ENCODE measurements at places on chromosomes 16 and 17.

GRCh38 chr17:75843577-75844529 is at the start of gene UNC13D:
UNC13D (minus strand) TSS chr17:75844404; CDS start chr17:75844337, 67 bp downstream.
- peak; percentile 63 for DNase-seq

DNA sequence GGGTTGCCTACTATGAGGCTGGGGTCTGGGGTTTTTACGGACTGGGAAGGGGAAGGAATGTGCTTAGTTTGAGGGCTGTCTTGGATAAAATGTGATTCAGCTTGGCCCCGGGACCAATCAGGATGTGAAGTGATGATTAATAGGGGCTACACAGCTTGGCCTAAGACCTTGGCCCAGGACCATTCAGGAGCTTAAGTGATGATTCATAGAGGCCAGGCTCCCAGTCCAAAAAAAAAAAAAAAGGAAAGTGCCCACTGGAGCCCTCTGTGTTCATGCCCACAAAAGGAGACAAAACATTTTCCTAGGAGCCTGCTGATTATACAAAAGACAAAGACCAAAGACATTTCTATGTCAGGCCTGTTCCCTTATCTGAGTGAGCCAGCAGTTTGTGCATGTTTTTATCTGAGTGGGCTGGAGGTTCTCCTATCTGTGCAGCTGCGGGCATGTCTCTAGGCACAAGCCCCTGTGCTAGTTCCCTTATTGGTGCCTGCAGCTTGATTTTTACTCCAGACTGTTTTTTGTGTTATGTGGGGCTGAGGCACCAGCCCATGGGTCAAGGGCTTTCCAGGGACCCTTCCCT is 898.2 kb upstream of the GOT2 start:
- no peak for DNase-seq

DNA sequence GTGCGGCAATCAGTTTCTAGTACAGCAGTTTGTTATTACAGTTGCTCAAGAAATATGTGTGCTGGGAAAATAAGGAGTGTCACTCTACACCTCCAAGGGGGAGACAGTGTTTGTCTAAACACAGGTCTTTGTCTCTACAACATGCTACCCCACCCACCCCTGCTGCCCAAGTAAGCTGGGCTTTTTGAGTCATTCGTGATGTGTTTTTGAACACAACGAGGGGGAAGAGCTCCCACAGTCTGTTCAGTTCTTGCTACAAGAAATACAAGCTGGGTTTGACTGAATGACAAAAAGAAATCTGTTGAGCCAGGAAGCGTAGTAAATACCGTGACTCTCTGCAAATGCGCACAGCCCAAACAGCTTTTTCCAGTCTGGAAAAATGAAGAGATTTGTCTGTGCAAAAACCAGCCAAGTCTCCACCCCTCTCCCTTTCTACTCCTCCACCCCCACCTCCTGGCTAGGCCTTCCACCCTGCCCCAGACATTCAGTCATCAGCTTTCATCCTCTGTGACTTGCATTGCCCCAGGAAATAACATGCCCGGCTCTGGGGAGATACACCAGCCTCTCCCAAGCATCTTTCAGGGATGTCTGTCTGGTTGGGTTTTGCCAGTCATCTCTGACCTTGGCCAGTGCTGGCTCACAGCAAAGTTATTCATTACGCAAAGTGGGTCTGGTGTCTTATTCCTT is 25.7 kb downstream of the CHD9 start:
- DNase-seq: no peak

GRCh38 chr16:11640987-11641817 is 27.1 kb upstream of the SNN start:
- peak; percentile 47 for DNase-seq

GRCh38 chr17:42088736-42089135 is 9.5 kb downstream of the ZNF385C start:
- DNase-seq: no peak

- DNase-seq: no peak
These were observed 19.5 kb downstream of the RAP1GAP2 start for GRCh38 chr17:2815781-2816185.

GRCh38 chr16:66379571-66379941 is 13.1 kb downstream of the CDH5 start:
- no peak for DNase-seq

GRCh38 chr16:67154578-67155294 is 3.9 kb upstream of the B3GNT9 start:
- DNase-seq: no peak

- DNase-seq: peak; percentile 18
These were observed 889 bp upstream of the ZNF423 start for GRCh38 chr16:49856672-49857330.

DNA sequence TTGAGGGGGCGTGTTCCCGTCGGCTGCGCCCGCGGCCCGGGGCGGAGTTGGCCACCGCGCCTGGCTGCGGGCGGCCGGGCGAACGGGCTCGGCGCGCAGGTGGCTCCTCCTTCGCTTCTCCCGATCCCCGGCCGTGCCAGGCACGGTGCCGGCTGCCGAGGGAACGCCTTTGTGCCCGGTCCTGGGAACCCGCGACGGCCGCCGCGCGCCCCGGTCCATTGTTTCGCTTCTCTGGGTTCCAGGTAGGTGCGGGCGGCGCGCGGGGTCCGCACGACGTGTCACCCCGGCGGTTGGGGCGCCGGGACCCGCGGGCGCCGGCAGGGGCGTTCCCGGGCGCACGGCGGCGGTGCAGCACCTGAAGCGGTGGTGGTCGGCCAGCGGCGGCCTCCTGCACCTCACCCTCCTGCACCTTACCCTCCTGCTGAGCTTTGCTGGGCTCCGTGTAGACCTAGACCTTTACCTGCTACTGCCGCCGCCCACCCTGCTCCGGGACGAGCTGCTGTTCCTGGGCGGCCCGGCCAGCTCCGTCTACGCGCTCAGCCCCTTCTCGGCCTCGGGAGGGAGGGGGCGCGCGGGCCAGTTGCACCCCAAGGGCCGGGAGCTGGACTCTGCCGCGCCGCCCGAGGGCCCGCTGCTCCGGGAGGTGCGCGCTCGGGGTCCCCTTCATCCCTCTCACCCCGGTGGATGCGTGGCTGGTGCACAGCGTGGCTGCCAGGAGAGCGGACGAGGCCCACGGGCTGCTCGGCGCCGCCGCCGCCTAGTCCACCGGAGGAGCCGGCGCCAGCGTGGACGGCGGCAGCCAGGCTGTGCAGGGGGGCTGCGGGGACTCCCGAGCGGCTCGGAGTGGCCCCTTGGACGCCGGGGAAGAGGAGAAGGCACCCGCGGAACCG is 99.9 kb downstream of the EFCAB13 start:
- no peak for DNase-seq

- DNase-seq: peak; percentile 38
These were observed 45.4 kb downstream of the STH start for GRCh38 chr17:46044286-46044928.

DNA sequence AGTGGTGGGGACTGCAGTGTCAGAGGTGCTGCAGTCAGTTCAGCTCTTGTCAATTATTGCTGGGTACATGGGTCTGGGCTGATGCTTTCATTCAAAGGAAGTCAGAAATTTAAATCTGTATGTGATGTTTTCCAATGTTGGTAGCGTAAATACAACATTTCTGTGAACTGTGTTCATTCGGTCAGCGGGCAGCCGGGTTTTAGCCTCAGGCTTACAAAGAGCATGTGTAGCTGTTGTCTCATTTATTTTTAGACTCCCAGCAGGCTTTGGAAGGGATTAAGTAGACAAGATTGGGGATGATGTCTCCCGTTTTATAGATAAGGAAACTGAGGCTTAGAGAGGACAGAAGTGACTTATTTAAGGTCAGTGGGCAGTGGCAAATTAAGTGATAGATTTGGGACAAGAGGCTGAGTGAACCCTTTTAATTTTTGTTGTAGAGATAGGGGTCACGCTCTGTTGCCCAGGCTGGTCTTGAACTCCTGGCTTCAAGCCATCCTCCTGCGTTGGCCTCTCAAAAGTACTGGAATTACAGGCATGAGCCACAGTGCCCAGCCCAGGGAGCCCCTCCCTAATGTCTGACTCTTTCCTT is 8.1 kb downstream of the AQP8 start:
- DNase-seq: no peak

DNA sequence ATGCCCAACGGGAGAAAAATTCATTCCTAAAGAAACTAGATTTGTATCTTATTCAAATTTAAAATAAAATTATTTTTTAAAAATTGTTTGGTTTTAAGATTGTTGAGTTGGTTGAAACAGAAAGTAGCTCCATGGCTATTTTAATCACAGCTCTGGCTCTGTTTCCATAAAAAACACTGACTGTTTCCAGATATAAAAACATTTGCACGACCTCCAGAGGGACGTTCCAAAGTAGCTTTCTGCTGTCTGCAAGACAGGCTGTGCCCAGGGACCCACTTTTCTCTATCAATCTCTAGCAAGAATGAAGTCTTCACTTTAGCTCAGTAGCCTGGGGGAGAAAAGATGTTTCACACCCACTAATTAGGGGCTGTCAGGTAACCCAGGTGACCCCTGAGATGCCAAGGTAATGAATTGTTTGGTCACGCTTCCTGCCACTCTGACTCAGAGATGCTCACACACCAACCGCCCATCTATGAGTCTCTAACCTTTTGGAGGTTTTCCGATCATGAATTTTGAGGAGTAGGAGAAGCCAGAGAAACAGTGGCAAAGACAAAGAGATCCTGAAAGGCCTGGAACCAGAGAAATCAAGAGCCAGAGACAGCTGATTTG is 220.1 kb upstream of the SOX9 start:
- no peak for DNase-seq

DNA sequence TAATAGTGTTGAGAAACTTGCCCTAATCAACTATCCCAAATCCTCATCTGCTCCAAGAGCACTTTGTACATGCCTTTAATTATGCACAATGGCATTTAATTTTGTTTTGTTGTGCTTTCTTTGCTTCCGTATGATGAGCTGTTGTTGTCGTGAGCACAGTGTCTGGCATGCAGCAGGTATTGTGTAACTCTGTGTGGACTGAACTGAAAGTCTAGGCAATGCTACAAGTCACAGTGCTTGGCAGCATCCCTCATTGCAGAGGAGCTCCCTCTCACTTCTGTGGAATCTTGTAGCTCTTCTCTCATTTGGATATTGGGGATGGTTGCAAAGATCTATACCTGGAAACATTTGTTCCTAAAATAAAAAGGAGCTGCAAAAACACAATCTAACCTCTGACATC is 502.2 kb upstream of the CA10 start:
- no peak for DNase-seq

GRCh38 chr16:60684002-60684401 is 1352.2 kb downstream of the CDH8 start:
- DNase-seq: no peak

DNA sequence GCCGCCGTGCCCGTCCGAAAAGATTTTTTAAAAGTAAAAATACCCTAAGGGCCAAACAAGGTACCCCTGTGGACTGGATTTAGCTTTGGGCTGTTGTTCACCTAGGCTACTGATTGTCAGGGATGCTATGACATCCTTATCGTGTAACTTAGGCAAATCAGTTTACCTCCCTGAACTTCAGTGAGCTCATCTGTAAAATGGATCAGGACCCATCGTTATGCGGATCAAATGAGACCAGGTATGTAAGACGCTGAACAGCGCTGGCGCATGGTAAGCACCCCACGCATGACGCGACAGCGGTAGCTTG is 658 bp upstream of the ZNF771 start:
- DNase-seq: no peak

- no peak for DNase-seq
These were observed 9.6 kb downstream of the POLR3E start for GRCh38 chr16:22306788-22307187.

GRCh38 chr17:45088741-45089140 is 27.6 kb downstream of the NMT1 start:
- no peak for DNase-seq

- no peak for DNase-seq
These were observed 19.1 kb downstream of the VPS35L start for GRCh38 chr16:19574615-19575014.

- DNase-seq: no peak
These were observed 48.4 kb downstream of the COX4I1 start for GRCh38 chr16:85847681-85848601.

DNA sequence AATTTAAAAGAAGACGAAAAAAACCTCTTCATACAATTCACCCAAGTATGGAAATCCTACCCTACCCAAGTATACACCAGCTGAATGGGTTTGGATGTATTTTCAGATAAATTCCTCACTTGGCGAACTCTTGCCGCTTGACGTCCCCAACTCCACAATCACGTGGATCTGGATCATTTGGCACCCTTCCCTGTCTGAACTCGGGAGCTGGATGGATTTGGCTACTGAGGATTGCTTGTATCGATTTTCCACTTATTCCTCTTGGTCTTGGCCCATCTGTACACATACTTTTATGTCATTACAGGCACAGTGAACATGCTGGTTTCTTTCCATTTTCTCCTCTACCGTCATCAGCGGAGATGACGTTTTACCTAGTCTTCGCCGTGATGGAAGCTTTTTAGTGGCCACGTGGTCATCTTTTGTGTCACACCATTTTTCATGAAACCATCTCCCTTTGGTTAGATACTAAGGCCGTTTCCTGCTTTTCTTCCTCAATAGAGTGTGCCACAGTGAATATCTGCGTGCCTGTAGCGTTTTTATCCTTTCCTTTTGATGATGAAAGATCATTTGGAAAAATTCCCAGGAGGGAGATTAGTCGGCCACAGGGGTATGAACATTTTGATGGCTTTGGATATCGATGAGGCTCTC is 47.1 kb downstream of the CMIP start:
- no peak for DNase-seq

GRCh38 chr17:51097708-51098446 is 22.8 kb downstream of the SPAG9 start:
- no peak for DNase-seq

DNA sequence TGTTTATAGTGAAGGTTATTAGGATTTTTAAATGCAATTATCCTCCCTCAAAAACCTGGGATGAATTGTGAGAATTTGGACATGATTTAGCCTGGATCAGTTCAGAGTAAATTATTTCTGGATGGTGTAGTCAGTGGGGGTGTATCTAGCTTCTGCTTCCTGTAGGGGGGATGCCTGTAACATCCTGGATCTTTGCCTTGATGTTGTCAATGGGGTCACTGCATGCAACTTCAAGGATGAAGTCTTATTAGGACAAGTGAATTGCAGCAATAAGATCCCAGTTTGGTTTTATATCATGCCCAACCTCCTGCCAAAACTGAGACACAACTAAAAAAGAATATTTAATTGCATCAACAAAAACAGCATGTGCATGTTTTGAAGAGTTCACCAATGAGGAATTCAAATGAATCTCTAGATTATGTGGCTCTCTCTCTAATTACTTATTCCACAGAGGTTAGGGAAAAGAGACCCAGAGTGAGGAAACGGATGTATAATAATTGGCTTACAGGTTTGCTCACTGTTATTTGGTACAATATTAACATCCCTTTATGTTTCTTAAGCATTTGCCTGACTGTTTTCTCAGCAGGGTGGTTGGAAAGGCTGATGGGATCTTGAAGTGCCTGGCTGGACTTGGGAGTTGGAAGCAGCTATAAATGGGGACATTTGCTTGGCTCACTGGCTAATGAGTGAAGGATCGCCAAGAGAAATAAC is 159.8 kb downstream of the HS3ST3B1 start:
- DNase-seq: no peak

GRCh38 chr17:32508926-32509325 is 22.1 kb downstream of the CDK5R1 start:
- DNase-seq: no peak

- no peak for DNase-seq
These were observed 990 bp downstream of the VWA3A start for GRCh38 chr16:22093331-22093730.

Data from activated CD4-positive, alpha-beta T cell treated with anti-CD3 and anti-CD28 coated beads, Interleukin-2, amount 50 U/mL, for 16 hours (primary cell).